Cerebellum (tissue), 4 donors: ENCODE measurements at places on chromosomes 1 and 21.
A peak's percentile ranks its signal among the peaks of the same experiment; 100 is the strongest.

DNA sequence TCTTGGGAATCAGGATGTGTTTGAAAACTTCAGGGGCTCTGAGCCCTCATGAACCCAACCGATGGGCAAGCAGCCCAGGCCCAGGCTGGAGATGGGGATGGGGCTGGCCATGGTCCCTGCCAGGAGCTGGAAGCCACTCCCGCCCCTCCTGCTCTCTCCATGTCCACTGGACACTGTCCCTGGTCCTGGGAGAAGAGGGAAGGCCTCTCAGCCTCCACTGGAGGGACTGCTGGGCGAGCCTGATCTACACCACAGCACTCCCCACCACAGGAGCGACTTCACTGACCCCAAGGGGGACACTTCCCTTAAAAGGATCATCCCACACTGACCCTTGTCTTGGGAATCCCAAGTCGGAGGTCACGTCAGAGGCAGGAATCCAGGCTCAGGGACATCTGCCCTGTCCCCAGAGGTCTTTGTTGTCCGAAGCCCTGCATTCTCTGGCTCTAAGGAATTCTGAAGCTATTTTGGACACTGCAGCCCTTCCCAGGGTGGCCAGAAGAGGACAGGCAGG, 16.9 kb upstream of the COL18A1 start:
- no peak for DNase-seq

DNA sequence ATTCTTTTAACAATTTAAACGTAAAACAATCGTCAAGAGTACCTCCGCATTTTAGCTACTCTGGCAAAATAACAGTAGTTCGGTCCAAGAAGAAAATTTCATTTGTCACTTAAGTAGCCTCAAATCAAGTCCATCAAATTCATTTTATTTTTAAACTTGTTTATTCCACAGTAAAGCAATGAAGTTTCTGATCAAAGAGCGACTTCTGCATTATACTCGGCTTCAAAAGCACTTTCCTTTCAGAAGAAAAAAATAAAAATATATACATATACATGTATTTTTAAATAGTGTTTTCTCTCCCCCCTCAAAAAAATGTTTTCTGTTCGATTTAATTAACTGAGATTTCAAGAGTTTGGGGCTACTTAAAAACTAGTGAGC, 115.0 kb downstream of the RERE start:
- no peak for DNase-seq

- DNase-seq, result no peak
Observed at GRCh38 chr21:45590726-45591618, 48.7 kb upstream of the SLC19A1 start.

DNA sequence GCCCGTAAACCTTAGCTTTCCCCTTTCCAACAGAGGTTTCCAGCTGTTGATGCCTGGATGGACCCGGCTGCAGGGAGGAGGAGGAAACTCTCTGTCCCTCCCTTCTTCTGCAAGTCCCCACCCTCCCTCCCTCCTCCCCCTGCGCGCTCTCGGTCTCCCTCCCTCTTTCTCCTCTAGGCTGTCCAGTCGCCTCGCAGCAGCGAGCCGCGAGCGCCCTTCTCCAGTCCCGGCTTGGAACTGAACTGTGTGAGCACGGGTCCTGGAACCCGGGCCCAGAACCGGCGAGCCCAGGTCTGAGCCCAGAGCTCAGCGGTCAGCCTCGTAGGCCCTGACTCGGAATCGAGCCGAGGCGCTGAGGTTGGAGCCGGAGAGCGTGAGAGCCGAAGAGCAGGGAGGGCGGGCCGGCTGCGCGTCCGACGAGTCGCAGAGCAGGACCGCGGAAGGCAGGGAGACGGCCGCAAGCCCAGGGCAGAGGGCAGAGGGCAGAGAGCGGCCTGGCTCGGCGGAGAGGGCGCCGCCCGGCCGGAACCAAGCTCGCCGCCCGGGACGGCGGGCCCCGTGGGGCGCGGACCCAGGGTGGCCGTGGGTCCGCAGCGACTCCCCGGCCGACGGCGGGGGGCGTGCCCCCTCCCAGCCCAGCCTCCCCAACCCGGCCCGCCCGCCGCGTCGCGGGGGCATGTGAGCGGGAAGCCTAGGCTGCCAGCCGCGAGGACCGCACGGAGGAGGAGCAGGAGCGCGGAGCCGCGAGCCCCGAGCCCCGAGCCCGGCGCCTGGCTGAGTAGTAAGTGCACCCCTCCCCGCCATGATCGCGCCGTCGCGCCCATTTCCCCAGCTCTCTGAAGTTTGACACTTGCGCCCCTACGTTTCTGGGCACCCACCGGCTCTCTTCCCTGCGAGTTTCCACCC, at the start of gene SOX13:
TSS of gene SOX13 (plus strand) at position 185 of the 906 bp plus-strand sequence. CDS start 39,801 bp downstream, outside the sequence.
- peak; percentile 74 for DNase-seq

GRCh38 chr21:41398251-41398650, 27.8 kb upstream of the MX1 start:
- DNase-seq, result no peak

- DNase-seq, result no peak
Observed at GRCh38 chr1:93815366-93816110, 63.5 kb downstream of the DNTTIP2 start.

DNA sequence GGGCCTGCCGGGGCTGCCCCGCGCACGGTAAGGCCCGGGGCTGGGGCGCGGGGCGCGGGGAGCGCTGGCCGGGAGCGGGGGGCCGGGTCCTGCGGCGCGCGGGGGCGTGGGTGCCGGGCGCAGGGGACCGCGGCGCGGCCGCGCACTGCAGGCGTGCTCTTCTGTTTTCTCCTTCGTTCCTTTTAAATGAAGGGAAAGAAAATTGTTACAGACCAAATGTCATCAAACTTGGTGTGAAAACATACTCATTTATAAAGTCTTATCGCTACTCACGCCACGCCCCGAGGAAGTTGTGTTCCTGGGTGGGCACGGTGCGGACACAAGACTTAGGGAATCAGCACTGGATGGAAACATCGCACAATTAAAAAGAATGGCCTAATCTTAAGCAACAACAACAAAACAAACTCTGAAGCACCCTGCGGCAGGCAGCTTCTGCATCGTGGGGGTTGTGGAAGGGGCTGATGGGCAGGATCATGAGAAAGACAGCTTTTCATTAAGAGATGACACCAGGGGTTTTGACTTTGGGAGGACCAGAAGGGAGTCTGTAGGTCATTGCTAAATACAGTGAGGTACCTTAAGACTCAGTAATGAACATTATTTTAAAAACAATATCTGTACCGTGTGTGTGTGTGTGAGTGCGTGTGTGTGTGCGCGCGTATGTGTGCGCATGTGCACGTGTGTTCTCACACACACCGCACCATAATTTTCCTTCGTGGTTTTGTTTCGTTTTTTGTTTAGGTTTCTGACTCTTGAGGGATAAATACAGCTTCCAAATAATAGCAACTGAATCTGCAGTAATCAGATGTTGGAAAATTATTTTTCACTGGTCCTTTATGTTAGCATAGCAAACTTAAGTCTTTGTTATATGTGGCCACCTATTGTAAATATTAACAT, 548 bp downstream of the B3GALT5 start:
- DNase-seq, result no peak

GRCh38 chr1:96863449-96863848, 141.9 kb downstream of the PTBP2 start:
- DNase-seq, result no peak

DNA sequence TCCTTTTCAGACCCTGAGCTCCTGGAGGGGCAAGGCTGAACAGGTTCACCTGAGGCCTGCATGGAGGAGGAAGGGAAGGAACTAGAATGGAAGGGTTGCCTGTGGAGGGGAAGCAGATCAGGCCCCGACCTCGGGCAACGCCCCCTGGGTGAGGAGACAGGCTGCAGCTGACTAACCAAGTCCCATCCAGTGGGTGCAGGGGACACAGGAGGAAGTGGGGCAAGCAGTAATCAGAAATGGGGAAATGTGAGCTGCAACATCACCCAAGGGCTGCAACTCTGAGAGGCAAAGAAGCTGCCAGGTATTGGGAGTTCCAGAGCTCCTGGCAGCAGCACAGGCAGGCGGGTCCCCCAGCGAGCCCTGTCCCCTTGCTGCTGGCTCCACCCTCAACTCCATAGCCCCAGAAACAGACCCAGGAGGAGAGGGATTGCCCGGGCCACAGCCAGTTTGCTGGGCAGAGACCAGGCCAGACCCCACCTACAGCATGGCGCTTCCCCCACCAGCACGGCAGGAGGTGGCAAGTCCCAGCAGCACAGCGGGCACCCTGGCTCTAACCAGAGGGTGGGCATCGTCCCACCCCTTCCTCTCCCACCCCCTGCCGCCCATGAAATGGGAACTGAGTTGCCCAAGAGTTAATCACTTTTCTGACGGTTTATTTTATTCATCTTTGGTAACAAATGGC, 38.5 kb downstream of the MRPL37 start:
- DNase-seq, result no peak

GRCh38 chr1:220813013-220813412, 26.3 kb downstream of the MTARC1 start:
- DNase-seq, result no peak

GRCh38 chr1:238660849-238661248, 725.5 kb upstream of the CHRM3 start:
- no peak for DNase-seq

GRCh38 chr1:70234733-70235132, 13.6 kb downstream of the SRSF11 start:
- no peak for DNase-seq

GRCh38 chr1:115348636-115349035, 10.6 kb upstream of the NGF start:
- no peak for DNase-seq

- DNase-seq, result no peak
Observed at GRCh38 chr1:150967936-150968335, 6.7 kb downstream of the CERS2 start.

DNA sequence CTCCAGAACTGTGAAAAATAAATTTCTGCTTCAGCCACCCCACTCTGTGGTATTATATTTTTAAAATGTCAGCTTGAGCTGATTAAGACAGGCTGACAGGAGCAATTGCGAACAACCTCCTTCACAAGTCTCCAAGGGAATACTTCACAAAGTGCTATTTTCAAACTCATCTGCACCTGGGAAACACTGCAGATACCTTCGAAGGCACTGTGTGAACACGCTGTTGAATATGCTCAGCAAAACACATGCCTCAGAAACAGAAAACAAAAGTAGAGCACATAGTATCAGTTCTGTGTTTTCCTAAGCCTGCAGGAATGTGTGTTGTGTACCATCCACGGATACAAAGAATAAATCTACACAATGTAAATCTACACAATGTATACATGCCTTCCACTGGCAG, 10.6 kb downstream of the TSPAN2 start:
- DNase-seq, result no peak

DNA sequence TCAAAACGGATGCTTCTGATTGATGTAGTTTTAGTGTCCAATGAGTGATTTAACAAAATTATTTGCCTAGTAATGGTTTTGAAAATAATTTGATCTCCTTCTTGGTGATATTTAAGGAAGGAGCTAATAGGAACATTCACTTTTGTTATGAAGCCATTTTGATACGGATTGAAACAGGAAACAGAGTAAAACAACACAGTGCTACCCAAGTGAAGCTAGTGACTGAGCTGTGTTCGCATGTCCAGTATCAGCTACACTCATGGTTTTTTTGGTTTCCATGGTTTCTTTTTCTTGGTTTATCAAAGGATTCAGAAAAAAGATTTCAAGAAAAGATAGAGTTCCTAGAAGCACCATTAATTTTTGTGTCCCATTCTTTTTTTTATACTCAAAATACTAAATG, 40.1 kb upstream of the PLEKHO1 start:
- no peak for DNase-seq

DNA sequence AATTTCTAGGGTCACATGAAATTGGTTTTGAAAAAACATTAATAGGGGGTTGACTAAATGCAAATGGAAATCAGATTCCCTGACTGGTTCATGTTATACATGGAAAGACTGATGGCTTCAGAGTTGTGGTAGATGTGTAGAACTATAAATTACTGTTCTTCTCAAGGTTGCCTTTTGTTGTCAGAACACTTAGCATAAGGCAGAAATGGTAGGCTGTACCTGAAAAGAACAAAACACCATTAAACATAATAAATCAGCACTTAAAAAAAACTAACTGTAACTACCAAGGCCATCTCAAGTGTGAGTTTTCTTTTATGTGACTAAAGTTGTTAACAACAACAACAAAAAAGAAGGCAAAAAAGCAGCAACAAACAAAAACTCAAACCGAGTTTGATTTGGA, 111.8 kb downstream of the RPS6KC1 start:
- no peak for DNase-seq

- DNase-seq, result no peak
Observed at GRCh38 chr1:186175588-186175987, 199.5 kb downstream of the TPR start.
